ENCODE measurements at places on chromosomes 3 and 15.

GRCh38 chr15:85137489-85138168 is 156.0 kb downstream of the PDE8A start:
- peak; percentile 72 for DNase-seq

DNA sequence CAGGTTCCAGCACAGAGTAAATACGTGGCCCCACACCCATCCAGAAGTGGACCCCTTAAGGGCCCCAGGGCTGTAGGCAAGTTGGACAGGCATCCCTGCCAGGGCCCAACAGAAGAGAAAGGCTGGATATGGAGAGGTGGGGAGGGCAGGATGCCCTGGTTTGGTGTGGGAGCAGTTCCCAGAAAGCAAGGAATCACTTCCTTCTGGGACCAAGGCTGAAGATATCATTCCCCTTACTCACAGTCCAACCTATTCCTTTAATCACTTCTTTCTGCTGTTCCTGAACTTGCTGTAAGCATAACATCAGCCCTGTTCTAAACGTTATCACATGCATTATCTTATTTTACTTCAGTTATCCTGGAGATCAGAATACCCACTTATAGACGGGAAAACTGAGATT is 6.1 kb upstream of the MESP2 start:
- no peak for DNase-seq

- peak; percentile 9 for DNase-seq
Observed at GRCh38 chr3:98013411-98014267, 21.5 kb downstream of the GABRR3 start.

GRCh38 chr3:168794427-168794826 is 698.7 kb upstream of the GOLIM4 start:
- DNase-seq = no peak

GRCh38 chr3:180804916-180805315 is 107.6 kb upstream of the FXR1 start:
- DNase-seq = no peak
